ENCODE measurements at places on chromosomes 5 and 9.

DNA sequence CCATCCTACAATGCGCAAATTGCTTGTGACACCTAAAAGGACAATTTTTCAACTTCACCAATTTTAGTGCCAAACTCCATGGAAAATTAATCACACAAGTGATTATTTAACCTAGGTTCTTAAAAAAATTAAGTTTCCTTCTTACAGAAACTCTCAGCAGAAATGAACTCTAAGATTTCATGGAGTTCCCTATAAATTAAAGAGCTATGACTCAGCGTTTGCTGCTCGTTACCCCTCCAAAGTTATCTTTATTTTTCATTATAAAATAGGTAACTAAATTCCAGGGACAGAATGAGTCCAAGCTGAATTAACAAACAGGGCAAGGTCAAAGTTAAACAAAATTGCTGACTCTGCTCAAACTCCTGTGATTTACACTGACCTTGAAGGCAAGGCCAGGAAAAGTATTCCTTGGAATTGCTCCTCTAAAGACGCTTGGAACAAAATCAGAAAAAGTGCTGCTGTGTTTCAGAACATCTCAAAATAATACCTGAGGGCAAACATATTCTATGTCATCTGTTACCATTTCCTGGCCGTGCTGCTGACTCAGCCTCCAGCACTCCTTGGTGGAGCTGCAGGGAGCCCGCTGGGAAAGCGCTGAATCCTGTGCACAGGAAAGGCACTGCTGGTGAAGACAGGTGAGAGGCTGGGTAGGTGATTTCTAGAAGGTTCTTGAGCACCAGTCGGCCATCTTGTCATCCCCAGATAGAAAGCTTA is 2.5 kb upstream of the CMBL start:
- DNase-seq, result no peak

DNA sequence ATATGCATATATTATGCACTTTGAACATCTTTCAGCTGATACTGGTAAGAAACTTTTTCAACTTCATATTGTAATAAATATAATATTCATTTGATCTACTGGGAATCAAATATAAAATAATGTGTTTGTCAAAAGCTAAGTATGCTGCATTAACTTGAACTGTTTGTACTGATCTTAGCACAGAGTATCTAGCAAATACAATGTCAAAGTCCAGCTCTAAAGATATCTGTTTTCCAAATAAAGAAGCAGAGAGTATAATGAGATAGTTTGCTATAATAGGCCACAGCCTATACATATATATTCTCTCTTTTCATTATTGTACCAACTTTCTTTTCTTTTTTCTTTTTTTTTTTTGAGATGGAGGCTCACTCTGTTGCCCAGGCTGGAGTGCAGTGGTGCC is 417.0 kb downstream of the TMEM161B start:
- no peak for DNase-seq

DNA sequence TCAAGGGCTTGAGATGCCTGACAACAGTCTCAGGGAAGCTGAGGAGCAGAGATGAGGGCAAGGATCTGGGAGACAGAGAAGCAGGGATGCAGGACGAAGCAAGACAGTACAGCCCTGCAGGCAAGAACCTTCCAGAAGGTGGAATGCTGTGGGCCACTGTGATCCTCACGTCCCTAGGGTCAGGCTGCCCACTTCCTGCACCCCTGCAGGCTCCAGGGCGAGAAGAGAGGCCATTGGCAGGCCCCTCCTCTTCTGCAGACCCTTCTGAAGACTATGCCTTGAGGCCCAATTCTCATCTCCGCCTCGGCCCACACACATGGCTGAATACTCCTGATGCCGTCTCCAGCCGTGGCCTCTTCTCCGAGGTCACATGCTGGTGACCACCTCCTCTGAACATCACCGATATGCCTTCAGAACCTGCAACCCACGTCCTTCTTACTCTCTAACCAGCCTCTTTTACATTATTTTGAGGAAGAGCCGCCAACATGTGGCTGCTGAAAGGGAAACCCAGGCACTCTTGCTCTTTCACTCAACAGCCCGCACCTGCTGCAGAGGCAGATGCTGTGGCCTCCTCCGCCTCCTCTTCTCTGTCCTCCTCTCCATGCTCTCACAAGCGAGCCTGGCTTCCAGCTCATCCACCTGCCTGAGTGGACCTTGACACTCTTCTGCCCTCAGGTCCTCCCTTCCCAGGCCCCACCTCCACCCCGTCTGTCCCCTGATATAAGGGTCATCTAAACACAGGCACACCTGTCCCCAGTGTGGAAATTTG is 181.5 kb downstream of the IRX2 start:
- no peak for DNase-seq

DNA sequence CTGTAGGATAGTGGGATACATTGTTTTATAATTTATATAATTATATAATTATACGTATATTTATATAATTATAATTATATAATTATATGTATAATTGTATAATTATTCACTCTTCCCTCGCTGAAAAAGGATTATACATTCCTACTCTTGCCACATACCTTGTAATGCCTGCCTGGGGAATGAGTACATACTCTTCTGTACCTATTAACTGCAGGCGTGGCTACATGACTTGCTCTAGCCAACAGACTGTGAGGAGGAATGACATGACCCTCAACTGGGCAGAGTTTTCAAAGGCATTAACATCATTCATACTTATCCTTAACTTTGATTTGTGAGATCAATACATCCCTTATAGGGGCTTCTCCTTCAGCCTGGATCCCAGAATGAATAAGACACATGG is 19.1 kb downstream of the ERMP1 start:
- DNase-seq, result no peak

GRCh38 chr5:132480546-132480892 is 10.1 kb downstream of the IRF1 start:
- no peak for DNase-seq

DNA sequence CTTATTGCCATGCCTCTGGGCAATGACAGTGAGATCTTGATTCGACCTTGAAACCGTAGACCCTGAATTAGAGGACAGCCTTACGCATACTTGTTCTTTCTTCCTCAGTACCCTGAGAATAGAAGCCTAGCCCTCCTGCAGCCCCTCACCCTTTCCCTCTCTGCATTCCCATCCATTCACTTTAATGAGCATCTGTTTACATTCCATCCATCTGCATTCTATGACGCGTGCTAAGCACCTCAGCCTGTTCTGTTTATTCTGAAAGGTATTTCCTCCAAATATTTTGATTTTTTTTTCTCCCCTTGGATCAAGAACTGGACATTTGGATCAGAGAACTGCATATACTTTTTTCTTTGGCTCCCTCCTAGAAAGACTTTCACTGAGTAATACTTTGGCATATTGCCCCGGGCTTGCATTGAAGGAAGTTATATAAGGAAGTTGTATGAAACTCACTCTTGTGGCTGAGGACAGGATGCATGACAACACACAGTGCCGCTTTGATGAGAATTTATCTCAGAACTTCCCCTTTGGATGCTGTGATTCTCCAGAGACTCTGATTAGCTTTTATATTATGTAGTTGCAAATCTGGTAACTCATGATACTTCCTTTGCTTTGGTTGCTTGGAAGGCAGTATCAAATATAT is 15.7 kb downstream of the TMEM8B start:
- no peak for DNase-seq

DNA sequence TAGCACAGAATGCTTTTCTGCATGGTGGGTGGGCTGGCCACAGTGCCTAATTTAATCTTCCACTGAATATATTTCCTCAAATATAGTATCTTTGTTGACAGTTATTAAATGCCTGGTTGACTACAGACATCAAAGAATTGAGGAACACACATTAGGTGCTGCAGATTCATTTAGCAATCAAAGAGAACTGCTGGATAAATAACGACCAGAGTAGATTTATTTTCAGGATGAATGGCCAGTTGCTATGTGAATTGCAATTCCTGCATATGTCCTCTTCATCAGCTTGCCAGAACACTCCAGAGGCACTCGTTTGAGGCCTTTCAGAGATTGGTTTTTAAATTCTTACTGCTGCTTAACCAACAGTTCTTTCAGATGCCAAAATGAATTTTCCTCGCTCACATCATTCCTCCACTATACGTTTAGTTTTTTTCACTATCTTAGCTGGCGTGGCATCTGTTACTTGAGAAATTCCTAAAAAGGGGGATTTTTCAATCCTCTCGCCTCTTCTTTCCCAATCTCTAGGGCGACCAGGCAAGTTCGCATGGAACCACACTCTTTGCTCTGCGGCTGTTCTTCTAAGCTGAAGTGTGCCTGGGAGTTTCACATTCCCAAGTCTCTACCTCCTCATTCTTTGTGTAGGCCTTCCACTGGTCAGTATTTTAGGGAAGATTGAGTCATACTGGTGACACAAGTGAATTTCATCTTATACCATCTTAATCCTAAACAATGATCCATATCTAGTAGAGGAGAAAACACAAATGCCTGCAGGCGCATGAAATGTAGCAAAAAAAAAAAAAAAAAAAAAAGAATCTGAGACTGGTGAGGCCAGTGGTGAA is 237.1 kb upstream of the NMUR2 start:
- no peak for DNase-seq

DNA sequence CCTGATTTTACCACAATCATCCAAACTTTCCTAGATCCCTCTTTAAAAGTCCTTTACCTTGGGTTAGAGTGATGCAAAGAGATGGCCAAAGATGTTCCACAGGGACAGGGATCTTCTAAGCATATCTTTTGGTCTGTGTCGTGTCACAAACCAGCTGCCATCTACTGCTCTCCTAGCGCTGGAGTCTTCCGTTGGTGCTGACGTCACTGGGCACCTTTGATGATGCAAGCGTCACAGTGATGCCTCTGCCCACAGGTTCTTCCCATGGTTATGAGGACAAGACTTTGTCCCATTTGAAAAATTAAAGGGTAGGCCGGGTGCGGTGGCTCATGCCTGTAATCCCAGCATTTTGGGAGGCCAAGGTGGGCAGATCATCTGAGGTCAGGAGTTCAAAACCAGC is 1.7 kb upstream of the GLT6D1 start:
- no peak for DNase-seq

DNA sequence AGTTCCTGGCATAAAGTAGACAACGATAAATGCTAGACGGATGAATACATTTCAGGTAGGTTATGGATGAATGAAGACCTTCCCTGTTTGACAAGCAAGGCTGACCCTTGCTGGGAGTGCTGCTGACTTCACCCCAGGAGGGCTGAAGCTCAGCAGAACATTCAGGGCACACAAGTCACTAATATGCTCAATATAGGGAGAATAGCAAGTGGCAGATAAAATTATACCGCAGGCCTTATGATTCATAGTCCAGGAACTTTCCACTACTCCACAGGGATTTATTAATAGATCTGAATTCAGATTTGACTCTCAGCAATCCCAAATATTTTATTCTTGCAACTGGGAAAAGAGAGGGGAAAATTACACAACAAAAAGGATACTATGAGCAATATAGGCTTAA is 38.2 kb upstream of the GRAMD2B start:
- no peak for DNase-seq

DNA sequence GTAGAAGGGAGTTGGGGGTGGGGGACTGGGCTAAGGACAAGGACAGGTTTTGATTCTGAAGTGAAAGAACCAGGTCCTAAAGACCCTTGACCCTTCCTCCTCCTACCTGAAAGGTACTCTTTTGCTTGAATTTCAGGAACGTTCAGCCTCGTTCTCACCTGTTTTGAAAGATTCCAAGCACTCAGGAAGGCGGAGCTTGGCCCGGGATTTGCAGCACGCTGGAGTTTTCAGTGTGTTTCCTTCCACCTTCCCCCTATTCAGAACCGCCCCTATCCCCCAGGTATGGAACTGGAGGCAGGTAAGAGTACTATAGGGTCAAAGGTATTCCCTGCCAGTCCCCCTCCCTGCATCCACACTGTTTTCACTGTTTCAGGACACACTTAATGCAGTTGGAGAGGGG is 7.1 kb downstream of the EGR1 start:
- no peak for DNase-seq

DNA sequence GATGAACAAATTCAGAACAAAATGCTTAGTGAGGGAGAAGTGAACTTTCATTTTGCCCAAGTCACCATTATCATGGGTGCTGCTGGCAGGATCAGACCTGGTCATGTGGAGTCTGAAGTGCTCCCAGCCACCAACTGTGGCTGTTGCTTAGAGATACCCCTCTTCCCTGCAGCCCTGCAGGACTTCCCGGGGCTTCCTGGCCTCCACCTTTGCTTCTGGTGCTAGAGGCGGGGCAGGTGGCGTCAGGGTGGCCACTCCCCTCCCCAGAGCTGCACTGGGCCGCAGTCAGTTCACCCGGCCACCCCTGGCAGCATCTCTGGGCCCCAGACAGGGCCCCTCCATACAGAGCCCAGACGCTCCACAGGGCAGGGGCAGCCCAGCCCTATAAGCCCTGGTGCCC is 30.0 kb upstream of the SLC12A7 start:
- DNase-seq, result no peak

GRCh38 chr9:121878271-121878822 is 214.8 kb downstream of the TTLL11 start:
- DNase-seq, result no peak

DNA sequence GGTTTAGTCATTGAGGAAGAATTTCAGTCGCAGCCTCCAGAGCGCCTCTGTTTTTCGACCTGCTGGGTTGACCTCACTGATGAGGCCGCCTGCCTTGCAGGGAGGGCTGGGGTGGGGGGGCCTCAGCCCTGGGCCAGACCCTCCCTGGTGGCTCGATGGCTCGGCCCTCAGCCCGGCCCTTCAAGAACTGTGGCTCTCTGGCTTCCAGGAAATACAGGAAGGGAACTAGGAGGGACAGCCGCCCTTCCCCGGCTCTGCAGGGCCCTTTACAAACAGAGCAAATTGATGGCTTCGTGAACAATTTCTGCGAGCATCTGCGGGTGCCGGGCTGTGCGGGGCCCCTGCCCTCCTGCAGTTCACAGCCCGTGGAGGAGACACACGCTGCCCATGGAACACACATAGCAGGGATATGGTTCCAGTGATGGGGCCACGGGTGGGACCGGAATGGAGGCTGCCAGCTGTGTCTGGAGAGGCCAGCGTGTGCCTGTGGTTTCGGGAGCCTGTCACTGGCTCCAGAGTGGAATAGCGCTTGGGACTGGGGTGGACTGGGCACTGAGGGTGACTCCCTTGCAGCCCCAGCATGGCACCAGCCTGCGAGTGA is 39.6 kb downstream of the COL5A1 start:
- DNase-seq, result no peak

DNA sequence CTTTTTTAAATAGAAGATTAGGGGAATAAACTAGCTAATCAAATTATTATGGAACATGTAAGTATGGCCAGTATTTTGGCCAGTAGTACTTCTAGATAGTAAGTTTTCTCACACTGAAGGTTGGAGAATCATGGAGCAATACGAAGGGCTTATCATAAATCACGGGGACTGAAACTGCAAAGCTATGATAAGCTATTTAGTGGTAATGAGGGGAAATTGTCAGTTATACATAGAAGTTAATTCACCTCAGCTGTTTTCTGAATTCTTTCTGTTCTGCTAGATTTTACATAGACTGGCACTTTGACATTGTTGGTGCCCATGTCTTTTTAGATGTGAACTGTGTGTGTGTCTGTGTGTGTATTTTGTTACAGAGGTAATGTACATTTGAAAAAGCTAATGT is 34.5 kb upstream of the FAM151B start:
- DNase-seq, result no peak

- DNase-seq, result no peak
Observed at GRCh38 chr9:118734696-118735095, 634.5 kb downstream of the BRINP1 start.

- DNase-seq, result no peak
Observed at GRCh38 chr5:67549296-67549618, 352.7 kb upstream of the CD180 start.

Data from stimulated activated CD8-positive, alpha-beta memory T cell treated with anti-CD3 and anti-CD28 coated beads, Interleukin-15, amount 100 ng/mL, for 4 hours (primary cell).